SW 1271 (cell line): ENCODE measurements at places on chromosomes 12 and 14.

- DNase-seq, result no peak
Observed at GRCh38 chr12:90970471-90970870, 15.5 kb upstream of the CCER1 start.

DNA sequence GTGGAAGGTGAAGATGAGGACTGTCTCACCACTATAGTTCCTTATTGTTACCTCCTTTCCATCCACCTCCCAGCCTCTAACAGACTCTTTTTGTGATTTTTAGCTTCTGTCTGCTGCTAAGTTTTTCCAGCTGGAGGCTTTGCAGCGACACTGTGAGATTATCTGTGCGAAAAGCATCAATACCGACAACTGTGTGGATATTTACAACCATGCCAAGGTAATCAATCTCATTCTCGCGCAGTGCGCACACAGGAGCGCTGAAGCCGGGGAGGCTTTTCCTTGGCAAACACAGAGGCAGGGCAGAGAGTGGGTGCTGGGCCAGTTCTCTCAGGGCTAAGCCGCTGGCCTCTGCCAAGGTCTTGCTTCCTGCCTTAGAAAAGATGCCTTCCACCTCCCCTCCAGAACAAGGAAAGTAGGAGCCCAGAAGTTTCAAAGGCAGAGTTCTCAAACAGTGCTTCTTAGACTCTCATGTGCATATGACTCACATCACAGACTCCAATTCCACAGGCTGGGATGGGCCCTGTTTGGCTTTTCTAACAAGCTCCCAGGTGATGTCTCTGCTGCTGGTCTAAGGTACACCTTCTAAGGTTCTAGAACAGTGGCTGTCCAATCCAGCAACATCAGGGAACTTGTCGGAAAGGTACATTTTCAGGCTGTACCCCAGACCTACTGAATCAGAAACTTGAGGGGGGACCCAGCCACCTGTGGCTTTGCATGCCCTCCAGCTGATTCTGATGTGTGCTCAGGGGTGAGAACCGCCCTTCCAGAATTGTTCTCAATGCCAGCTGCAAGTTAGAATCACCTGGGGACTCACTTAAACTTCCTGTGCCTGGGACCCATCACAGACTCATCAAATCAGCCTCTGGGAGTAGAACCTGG, 33.8 kb upstream of the PWP1 start:
- DNase-seq, result no peak

DNA sequence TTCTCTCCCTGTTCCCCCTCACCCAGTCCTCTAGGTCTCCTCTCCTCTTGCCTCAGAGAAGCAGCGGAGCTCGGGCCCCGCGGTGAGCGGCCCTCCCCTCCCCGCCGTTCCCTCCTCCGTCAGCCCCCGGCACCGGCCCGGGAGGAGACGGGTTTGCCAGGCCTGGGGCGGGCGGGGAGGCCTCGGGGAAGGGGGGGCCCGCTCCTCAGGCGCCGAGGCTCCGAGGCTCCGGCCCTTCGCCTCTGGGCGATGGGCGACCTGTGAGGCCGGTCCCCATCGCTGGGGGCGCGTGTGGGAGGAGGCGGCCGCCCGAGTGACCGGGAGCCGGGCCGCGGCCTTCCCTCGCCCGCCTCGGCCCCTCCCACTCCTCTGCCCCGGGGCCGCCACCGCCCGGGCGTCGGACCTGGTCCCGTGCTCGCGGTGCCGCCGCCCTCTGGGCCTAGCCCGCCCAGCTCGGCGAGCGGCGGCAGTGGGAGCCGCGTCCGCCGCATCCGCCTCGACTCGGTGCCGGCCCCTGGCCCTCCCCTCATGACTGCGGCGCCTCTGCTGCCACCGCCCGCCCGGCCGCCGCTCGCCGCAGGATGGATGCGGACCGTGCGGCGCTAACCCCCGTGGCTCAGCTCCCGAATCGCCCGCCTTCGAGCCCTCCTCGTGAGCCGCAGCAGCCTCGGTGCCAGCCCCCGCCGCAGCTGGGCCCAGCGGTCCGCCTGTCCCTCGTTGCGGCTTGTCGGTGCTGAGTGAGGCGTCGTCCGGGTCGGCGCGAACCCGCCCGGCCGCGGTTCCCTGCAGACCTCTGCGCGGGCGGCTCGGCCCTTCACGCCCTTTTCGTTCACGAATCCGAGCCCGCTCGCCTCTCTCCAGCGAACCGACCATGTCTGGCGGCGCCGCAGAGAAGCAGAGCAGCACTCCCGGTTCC, 574 bp downstream of the WNK1 start:
- peak; percentile 50 for DNase-seq

- no peak for DNase-seq
Observed at GRCh38 chr14:97706819-97707218, 909.6 kb downstream of the VRK1 start.

DNA sequence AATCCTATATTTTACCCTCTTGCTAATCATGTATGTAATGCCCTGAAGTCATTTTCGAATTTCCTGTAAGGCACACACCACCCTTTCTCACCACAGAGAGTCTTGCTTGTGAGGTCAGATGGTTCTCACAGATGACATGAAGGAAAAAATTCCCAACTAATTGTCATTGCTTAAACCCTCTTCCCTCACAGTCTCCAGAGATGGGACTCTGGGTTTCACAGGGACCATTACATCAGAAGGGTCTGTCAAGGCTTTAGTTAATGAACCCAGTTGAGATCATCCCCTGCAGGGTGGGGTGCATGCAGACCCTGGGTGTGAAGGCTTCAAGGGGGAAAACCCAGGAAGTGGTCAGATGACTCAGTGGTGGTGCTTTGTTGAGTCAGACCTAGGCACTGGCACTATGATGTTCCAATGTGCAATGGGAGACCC, 229.6 kb downstream of the BCAT1 start:
- DNase-seq, result peak; percentile 61

DNA sequence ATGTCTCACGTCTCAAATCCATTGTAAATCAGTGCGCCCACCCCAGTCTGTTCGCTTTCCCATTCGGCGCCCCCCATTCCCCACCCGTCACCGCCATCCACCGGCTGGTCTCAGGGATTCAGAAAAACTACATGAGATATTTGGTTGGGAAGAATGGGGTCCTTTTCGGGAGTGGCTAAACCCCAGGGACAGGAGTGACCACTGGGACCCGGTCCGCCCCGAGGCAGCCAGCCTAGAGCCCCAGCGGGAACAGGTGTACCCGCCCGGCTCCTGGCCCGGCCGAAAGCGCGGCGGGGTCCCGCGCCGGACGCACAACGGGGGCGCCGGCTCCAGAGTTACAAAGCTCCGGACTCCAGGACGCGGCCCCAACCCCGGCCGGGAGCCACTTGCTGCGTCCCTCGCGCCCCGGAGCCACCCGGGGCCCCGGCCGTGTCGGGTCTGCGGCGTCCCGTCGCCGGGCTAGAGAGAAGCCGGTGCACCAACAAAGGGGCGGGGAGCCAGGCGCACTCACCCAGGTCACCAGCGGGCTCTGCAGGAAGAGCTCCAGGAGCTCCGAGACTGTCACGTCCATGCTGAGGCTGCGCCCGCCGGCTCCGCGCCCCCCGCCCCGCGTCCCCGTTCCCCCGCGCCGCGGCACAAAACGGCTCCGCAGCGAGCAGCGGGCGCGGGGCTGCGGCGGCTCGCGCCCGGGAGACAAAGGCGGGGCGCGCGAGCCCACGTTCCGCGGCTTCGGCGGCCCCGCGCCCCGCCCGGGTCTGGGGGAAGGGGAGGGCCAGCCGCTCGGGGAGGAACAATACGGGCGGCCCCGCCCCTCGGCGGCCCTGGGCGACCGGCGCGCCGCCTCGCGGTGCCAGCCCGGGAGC, at the start of gene CCDC88C:
Gene CCDC88C (minus strand): TSS at position 701 of the 863 bp plus-strand sequence. CDS start 130 bp downstream, at position 571.
- DNase-seq, result peak; percentile 47

- no peak for DNase-seq
Observed at GRCh38 chr12:52238207-52238840, 5.3 kb downstream of the KRT7 start.
